ENCODE measurements at places on chromosomes 6 and 20.

- DNase-seq: peak; percentile 32
Observed at GRCh38 chr20:38748861-38749149, 545 bp downstream of the ACTR5 start.

- DNase-seq: no peak
Observed at GRCh38 chr20:7449269-7449668, 491.0 kb downstream of the HAO1 start.

DNA sequence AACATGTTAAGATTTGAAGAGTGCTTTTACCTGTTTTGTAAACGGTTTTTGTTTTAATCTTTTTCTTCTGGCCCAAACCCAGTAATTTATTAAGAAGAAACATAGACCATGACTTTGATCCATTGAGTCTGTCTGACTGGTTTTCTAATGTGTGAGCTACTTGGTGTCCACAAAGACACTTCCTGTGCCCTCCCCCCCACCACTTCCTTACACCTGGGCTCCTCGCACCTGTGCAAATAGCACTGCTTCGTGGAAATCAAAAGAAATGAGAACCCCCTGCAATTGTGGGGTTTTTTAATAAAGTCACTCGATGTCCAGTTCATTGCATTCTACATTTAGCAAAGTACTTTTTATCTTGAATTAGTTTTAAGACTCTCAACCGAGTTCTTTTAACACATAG is 65.5 kb downstream of the SMOC2 start:
- peak; percentile 83 for DNase-seq

DNA sequence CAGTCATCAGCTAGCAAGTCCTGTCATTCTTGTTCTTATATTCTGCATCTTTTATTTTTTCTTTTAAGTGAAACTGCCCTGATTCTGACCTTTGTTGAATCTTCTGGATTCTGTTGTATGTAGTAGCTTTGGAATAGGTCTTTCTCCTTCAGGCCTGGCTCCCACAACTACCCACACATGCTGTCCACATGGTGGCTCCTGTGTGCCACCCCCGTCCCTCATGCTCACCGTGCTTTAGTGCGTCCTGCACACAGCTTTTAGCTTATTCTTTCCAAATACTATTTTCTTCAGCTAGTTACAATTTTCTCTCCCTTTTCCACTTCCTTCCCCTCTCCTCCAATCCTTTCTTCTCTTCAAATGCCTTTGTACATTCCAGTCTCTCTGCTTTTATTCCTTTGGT is 61.8 kb downstream of the CTNNBL1 start:
- no peak for DNase-seq

- peak; percentile 77 for DNase-seq
Observed at GRCh38 chr20:63978319-63979228, 868 bp downstream of the SAMD10 start.

DNA sequence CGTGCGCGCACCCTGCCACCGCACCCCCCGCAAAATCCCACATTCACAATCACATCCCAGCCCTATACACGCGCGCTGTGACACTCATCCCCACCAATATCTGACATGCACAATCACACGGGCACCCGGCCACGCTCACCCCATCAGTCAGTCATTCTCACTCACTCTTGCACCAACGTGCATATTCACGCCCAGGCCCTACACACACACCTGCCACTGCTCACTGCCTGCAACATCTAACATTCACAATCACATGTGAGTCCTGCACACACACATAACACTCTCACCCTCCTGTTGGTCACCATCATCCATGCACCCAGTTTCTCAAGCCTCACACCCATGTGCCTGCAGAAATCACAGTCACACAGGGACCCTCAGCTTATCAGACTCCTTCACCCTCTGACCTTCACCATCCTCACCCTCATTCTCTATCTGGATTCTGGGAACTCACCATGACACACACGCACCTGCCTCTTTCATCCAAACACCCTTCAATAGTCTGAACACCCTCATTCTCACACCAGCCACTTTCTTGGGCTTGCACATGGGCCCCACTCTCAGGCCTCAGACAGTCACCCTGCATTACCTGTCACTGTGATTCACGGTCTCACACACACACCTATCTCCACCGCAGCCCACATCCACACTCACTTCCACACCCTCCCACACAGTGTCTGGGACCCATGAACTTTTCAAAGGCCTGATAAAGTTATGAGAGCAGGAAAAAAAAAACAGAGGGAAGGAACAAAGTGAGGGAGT is 748 bp upstream of the ATP9A start:
- DNase-seq: no peak

DNA sequence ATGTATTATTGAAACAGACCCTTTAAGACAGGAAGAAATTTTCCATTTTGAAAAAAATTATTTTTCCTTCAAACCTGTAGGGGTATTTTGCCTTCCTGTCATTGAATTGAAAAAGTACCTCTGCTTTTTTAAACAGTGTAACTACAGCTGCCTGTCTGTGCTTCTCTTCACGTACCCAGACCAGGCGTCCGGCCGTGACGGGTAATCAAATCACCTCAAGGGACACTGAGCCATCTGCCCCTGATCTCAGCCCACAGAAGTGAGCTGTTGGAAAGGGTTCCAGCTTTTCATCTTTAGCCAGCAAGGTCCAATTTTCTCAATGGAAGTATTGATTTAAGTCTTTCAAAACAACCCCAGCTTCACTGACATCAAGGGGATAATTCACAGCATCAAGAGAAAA is 58.0 kb downstream of the SLC35D3 start:
- no peak for DNase-seq

GRCh38 chr6:137791281-137792159 is 75.5 kb upstream of the TNFAIP3 start:
- DNase-seq: no peak

DNA sequence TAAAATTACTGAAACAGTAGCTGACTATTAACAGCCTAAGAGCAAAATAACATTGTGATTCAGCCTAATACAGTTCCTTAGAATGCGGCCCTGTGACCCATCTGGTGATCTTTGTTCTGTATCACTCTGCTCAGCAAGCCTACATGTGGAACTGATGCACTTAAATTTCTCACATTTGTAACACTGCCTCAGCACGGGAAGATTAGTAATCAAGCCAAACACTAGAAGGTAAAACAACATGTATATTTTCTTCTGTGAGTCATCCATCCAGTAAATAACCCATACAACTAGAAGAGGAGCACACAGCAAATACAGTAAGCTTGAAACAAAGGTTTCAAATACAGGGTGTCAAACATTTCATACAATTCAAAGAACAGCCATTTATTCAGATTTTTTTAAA is 189.7 kb upstream of the NOX3 start:
- DNase-seq: no peak

DNA sequence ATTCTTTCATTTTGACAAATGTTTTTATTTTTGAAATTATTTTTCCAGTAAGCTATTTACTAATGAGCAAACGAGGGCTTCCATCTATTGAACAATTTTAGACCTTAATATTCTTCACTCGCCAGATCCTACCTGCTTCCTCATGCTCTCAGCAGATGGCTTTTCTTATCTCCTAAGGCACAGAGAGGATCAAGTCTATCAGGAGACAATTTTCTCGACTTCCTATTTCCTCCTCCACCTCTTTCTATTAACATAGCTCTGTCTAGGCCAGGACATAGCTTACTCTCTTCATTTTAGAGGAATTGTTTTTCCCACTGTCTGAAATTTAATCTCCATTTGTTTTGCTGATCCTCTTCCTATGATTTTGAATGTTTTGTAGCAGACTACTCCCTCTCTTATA is 87.0 kb upstream of the MAN1A1 start:
- no peak for DNase-seq

DNA sequence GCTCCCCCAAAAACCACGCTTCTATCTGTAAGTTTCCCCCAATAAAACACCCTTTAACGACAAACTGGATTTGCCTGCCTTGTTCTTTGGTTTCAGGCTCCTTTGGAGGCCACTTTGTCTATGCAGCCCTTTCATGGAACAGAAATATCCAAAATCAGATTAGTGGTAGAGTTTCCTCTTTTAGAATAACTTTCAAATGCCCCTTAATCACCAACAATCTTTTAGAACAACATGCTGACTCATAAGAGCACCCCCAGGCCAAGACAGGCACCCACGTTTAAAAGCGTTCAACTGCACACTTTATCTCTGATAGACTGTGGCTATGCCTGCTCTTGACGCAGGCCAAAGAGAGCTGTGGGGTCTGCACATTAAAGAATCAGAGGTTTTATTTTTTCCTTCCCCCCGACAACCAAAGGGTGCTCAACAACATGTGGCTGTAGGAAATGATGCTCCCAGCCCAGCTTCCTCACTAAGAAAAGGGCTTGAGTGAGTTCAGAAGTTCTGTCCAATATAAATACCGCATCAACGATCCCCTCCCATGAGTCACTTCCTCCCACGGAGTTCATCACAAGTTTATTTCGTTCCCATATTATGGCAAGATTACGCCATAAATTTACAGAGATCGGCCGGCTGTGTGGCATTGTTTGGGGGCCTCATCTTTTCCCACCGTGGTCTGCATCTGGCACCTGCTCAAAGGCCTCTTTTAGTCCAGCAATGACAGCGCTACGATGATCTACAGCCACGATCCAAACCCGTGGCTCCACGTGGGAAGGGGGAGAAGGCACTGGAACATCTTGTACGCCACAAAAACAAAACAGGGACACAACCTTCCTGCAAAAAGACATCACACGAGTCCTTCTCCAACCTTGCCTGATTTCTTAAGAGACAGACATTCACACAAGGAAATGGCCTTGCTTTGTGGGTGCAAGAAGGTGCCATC is 88.8 kb upstream of the NFATC2 start:
- DNase-seq: no peak

GRCh38 chr6:128516514-128516898 is 3.9 kb downstream of the PTPRK start:
- DNase-seq: peak; percentile 12

- DNase-seq: no peak
Observed at GRCh38 chr6:30726506-30727413, 6.6 kb downstream of the TUBB start.

DNA sequence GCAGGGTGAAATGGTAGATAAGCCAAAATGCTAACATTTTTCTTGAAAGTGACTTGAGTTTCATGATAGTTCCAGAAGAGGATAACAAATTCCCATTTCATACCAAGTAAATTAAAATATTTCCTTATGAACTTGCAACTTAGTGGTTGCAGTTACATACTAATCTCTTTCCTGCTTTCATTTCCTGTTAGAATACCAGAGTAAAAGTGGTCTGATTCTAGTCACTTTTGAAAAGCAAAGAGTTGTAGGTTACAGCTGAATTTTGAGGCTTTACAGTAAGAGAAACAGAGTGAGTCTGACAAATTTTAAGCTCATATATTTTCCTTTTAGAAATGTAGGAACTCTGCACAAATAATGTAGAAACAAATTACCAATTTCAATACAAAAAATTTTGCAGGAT is 117.4 kb downstream of the ZFAND3 start:
- DNase-seq: no peak

DNA sequence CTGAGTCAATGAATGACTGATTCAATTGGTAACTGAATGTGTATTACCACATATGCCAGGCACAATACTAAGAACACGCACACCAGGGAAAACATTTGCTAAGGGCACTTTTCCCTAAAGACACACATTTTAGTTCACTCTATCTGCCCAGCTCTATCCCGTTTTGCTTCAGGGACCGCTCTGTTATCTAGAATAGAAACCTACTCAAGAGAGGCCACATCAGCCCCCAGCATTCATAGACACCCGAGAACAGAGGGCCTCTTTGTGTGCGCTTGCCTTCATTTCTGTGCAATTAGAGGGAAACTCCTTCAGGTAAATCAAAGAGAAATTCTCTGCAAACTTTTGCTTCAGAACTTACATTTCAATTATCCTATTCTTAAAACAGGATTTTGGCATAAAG is 50.3 kb downstream of the DZANK1 start:
- no peak for DNase-seq

GRCh38 chr6:45698046-45698445 is 317.6 kb downstream of the CLIC5 start:
- no peak for DNase-seq

DNA sequence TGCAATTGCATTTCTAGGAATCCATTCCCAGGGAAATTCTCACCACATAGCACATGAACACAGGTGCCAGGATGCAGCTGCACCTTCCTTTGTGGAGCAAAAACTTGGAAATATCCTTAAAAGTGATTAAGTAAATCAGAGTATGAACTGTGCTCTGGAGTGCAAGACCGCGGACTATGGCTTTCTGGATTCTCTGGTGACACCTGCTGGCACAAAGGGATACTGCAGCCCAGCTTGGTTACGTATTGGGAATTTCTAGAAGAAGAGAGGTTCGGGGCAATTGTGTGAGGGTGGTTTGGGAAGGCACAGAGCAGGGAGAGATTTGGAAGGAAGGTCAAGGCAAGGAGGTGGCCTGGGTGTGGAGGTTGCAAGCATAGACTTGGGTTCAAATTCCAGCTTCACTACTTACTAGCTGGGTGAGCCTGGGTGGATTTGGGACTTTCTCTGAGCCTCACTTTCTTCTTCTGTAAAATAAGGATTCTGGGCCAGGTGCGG is 15.9 kb upstream of the PEDS1 start:
- DNase-seq: peak; percentile 64

- DNase-seq: no peak
Observed at GRCh38 chr6:76418560-76419223, 346.2 kb upstream of the IMPG1 start.

DNA sequence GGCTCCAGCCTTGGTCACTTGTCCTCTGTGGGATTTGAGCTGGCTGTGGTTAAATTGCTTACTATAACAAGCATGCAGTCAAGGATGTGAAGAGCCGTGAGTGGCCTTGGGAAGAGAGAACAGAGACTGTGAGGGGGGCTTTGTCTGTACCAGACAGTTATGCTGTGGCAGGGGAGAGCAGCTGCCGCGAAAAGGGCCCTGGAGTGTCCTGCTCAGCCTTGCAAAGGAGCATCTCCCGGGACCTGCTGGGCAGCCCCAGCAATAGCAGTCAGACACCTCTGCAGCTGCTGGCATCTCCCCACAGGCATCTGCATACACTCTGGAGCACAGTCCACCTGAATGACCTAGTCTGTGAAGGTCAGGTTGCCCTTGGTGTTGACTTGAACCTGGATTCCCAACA is 6.3 kb downstream of the EBF4 start:
- DNase-seq: no peak

DNA sequence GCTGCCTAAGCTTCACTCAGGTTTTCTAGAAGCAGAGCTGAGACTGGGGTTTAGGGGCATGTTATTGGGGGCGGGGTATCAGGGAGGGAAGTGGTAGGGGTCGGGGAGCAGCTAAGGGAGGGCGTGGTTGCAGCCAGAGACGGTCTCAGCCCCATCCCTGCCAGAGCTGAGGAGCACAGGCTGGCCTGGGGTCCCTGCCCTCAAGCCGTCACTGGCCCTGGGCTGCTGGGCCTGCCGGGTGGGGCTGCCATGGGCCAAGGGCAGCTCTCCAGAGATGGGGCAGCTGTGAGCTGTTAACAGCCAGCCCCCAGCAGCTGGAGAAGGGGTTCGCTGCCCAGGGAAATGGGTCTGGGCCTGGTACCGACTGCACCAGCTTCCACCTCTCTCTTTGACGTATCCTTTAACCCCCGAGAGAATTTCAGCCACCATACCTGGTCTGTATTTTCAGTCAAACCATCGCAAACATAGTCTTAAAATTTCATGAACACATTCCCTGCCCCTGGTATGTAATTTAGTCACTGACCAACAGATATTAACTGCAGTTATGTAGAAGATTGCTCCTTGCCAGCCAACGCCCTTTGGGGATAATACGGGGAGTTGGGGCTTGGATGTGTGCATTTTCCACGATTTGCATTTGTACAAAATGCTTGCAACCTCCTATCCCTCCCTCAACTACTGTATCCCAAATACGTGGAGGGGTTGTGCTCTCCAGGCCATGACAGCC is 253.4 kb downstream of the TAF4 start:
- DNase-seq: no peak

- DNase-seq: peak; percentile 8
Observed at GRCh38 chr6:133184798-133185372, 56.3 kb upstream of the EYA4 start.

Measured in NCI-H2081 (cell line).